Fibroblast of skin of scalp (primary cell): ENCODE measurements at places on chromosomes 13 and 19.
A peak's percentile ranks its signal among the peaks of the same experiment; 100 is the strongest.

DNA sequence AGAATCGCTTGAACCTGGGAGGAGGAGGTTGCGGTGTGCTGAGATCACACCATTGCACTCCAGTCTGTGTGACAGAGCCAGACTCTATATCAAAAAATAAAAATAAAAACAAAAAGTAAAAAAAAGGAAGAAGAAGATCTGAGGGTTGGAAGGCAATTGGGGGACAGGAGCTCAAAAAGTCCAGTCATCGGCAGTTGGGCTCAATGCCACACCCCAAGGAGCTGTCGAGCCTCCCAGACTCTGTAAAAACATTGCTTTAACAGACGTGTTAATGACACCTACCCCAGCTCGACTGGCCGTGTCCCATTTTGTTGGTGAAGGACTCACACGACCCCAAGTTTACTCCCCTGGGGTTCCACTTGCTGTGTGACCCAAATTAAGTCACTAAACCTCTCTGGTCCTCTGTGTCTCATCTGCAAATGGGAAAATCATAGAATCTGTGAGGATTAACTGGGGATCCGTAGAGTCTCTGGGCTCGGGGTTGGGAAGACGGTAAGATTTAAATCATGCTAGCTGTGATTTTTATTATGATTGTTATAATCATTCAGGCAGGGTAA is 7.0 kb downstream of the GNA15 start:
- no peak for DNase-seq

DNA sequence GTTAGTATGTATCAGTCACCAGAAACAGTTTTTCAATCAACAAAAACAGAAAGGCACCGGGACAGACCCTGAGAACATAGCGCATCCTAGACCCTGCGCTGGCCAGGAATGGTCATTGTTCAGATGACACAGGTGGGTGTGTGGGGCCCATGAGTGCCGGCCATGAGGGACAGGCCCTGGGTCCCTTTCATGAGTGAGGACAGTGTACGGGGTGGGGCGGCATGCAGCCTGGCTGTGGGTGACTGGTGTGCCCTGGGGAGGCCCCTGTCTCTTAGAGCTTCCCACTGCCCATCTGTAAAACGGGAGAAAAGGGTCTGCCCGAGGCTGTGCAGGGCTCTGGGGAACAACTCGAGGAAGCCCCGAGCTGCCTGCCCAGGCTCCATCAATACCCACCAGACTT is 25.8 kb downstream of the PBX4 start:
- DNase-seq = no peak

DNA sequence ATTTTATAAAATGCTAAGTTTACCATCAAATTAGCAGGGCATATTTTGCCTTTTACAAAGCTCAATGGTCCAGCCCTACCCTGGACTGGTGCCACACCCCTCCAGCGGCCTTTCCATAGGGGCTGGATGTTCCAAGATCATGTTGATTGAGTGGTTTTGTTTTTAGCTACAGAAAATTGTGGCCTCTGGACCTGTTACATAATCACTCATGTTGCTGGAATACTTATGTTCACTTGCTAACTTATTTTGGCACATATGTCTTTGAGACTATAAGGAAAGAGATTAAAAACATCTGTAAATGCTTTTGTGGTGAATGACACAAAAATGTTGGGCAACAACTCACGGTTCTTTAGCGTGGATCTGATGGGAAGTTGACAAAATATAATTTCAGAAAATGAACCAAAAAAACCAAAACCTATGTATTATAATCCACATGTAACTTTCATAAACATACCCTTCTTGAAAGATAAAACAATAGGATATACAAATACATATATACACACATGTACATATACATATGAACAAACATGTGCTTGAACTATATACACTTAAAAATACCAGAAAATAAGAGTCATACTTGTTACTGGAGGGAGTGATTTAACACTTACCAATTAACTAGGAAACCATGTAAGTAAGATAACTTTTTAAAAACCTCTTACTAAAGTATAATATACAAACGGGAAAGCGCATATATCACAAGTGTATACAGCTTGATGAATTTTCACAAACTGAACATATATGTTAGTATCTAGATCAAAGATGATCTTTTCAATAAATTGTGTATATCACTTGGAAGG is 46.6 kb upstream of the SLC15A1 start:
- peak; percentile 81 for DNase-seq

- no peak for DNase-seq
Measured at GRCh38 chr13:89755729-89756492, 1591.6 kb upstream of the MIR17HG start.

DNA sequence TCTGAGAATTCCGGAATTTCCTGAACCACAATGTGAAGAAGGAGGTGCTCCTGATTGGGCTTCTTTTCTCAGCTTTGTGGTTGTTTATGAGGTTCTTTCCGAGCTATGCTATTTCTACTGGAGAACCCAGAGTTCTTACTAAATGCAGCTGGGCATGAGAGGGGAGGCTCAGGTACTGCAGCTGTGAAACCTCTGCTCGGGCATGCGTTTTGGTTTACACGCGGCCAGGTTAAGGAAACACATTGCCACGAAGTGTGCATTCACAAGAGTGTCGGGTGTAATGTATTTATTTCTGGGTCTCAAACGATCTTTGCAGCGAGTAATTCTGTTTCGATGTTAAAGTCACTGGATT is 661 bp upstream of the MIR17HG start:
- DNase-seq = no peak

GRCh38 chr13:69524459-69525150 is 583.0 kb upstream of the ATXN8OS start:
- no peak for DNase-seq

GRCh38 chr19:4738734-4739133 is 15.1 kb upstream of the DPP9 start:
- no peak for DNase-seq

DNA sequence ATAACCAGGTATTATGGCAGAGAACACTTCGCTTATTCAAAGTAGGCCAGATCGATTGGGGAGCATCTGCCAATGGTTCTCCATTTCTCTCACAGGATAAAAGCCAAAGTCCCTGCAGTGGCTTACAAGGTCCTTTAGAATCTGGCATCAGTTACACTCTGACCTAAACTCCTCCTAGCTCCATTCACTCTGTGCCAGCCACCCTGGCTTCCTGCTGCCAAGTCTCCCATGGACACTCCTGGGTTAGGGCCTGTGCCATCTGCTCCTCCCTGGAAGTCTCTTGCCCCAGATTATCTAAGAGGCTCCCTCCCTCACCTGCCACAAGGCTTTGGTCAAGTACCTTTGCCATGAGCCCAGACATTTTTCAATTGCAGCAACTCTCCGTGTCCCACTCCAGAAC is 649.2 kb downstream of the DACH1 start:
- no peak for DNase-seq

- peak; percentile 66 for DNase-seq
Measured at GRCh38 chr19:15297416-15298224, 34.7 kb downstream of the BRD4 start.

GRCh38 chr19:18543814-18544475 is 572 bp upstream of the FKBP8 start:
- peak; percentile 71 for DNase-seq

DNA sequence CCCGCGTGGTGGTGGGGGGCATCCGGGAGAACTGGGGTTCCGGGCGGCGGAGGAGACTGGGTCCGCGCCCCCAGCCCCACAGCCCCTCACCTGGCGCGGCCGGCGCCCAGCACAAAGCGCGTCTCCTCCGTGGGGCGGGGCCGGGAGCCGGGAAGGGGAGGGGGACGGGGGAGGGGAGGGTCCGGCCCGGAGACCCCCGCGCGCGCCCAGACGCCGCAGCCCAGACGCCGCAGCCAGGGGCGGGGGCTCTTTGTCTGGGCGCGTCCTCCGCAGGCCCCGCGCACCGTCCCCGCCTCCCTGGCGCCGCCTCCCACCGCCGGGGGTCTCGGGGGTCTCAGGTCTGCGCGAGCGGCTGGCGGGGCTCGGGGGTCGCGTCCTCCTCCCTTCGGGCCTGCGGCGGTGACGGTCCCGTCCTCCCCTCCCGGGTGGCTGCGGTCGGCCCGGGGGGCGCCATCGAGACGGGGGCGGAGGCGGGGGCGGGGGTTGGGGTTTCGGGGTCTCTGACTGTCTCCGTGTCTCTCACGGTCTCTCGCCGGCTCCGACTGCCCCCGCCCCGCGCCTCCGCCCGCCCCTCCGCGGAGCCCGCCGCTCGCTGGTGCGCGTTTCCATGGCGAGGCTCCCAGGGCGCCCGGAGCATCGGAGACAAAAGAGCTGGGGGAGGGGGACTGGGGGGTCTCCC is at the start of gene PLPPR3:
Gene PLPPR3, minus strand, starts transcription at position 131 of the 679 bp plus-strand sequence. CDS start 396 bp downstream, outside the sequence.
- no peak for DNase-seq

DNA sequence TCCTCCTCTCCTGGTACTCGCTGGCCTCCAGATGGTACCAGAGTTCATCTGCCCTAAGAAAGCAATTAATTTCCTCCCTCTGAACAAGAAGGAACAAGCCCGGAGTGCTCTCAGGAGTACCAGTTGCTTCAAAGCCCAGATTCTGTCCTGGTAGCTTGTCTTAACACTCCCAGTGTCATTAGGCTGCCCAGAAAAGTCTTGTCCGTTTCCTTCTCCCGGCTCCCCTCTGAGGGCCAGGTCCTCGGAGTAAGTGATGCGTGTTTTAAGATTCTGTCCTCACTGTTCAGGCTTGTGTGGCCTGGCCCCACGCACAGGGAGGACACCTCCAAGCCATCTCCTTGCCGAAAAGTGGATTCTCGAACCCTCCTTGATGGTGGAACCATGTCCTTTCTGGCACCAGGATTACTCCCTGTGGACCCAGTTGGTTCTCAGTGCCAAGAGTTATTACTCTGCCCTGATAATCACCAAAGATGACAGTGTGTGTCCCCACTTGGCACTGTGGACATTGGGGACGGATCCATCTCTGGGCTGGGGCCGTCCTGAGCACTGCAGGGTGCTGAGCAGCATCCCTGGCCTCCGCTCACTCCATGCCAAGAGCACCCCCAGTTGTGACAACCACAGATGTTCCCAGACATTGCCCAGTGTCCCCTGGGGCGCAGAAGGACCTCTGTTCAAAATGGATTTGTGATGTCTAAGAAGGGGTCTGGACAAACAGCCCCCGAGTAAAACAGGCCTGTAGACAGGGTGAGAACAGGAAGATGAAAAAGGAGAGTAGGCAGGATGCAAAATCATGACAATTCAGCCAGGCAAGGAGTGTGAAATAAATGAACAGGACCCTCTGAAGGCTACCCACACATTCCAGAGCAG is 52.4 kb downstream of the RFX2 start:
- no peak for DNase-seq

DNA sequence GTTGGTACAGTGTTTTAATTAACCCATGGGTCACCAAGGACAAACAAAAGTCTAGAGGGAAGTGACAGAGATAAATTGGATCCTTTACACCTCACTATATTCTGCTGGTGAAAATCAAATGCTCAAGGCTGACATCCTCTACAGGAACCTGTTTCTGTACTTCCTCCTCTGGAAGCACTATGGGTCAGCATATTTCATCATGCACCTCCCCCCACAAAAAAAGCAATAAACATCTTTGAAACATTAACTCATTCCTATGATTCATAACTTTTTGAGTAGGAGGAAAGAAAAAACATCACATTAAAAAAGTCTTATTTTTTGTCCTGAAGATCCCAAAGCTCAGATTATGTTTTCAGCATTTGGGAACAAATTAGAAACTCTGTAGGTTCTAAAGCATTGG is 588.3 kb upstream of the SGCG start:
- DNase-seq = peak; percentile 5

DNA sequence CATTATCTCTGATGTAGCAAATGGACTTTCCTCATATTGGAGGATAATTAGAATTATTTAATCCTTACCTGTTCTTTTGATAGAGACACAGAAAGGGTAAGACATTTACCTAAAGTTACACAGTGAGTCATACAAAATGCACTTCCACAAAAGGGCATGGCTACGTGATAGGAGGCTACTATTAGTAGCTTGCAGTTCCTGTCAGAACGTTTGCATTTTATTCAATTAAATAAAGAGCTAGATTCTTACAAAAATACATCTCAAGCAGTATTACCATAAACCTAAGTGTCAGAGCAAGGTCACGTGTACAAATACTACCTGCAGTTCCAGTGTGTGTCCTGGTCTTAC is 120.6 kb downstream of the ESD start:
- no peak for DNase-seq

- DNase-seq = peak; percentile 69
Measured at GRCh38 chr13:30796132-30796572, 60.8 kb downstream of the ALOX5AP start.
